GM04503 (cell line): ENCODE measurements at places on chromosomes 11 and 22.

DNA sequence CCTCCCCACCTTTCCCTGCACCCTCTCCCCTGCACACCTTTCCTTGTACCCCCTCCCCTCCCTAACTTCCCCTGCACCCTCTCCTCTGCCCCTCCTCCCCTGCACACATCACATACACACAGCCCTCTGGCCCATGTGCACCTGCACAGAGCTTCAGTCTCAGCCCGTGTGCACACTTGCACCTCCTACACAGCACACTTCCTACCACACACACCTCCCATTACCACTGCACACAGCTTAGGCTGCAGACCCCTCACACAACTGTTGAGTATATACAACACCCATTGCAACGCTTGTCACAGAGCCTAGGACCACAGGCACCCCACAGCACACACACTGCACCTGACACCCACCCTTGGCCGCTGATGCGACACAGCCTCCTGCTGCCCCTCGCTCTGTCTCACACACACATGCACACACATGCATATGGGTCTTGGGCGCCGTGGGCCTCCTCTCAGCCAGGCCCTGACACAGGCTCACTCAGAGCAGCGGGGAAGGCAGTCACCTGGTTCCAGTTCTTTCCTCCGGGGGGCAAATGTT is 411 bp downstream of the SIGIRR start:
- DNase-seq, result no peak

- peak; percentile 22 for DNase-seq
These were observed 35.6 kb downstream of the KCNJ1 start for GRCh38 chr11:128831174-128832120.

GRCh38 chr11:118051611-118052461 is 25.0 kb upstream of the TMPRSS4 start:
- DNase-seq, result no peak

DNA sequence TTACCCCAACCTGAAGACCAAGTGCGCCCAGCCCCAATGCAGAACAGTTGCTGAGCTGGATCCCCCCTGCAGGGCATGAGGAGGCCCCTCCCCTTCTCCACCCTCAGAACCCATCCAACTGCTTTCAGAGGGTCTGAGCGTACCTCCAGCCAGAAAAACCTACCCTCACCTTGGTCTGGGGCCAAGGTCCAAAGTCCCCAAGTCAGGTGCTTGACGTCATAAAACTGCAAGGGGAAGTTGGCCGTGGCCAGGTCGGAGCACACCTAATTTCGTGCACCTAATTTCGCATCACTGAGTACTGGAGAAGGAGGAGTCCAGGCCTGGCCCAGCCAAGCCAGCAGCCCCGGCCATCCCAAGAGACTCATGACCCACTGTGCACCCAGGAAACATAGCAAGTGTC is 289.8 kb downstream of the CTTN start:
- DNase-seq, result no peak

- DNase-seq, result no peak
These were observed 2.1 kb upstream of the PTPRCAP start for GRCh38 chr11:67439321-67440228.

- DNase-seq, result no peak
These were observed 550.1 kb downstream of the SOX6 start for GRCh38 chr11:15806217-15806616.

- no peak for DNase-seq
These were observed 72.4 kb downstream of the CYTH4 start for GRCh38 chr22:37354670-37355069.

DNA sequence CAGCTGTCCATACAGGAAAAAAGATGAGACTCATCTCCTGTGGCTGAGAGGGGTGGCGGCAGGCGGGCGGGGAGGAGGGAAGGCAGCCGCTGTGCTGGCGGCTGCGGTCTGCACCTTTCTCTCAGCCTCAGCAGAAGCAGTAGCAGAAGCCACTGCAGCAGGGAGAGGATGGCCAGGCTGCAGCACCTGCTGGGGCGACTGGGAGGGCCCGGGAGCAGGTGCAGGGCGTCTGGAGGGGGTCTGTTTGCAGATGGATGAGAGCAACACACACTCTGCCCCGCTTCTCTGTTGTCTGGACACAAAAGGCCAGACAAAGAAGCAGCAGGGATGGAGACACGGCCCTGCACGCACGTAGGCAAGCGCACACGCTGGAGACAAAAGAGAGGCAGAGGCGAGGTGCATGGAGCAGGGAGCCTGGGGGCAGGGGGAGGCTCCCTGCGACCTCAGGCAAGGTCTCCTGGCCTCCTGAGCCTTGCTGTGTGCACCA is 9.3 kb upstream of the MIAT start:
- DNase-seq, result no peak

- DNase-seq, result no peak
These were observed 404 bp upstream of the RELT start for GRCh38 chr11:73375830-73376159.

GRCh38 chr11:40207416-40207815 is 1252.0 kb downstream of the LRRC4C start:
- no peak for DNase-seq
